LNCaP clone FGC (cell line): ENCODE measurements at places on chromosomes 7 and 10.

GRCh38 chr7:98293746-98294145 lies 12.3 kb downstream of the BRI3 start:
- DNase-seq = no peak

GRCh38 chr7:27134392-27134791 lies 3.8 kb upstream of the HOXA4 start:
- no peak for DNase-seq

DNA sequence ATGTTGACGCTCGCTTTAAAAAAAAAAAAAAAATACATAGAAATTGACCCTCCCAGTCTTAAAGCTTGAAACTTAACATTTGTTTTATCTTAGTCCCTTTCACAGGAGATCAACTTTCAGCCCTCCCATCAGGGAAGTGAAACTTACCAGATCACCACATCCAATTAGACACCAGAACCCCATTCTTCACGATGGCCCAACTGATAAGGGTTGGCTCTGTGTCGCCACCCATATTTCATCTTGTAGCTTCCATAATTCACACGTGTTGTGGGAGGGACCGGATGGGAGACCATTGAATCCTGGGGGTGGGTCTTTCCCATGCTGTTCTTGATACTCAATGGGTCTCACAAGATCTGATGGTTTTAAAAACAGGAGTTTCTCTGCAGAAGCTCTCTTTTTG lies 629.4 kb upstream of the KCND2 start:
- DNase-seq = no peak

DNA sequence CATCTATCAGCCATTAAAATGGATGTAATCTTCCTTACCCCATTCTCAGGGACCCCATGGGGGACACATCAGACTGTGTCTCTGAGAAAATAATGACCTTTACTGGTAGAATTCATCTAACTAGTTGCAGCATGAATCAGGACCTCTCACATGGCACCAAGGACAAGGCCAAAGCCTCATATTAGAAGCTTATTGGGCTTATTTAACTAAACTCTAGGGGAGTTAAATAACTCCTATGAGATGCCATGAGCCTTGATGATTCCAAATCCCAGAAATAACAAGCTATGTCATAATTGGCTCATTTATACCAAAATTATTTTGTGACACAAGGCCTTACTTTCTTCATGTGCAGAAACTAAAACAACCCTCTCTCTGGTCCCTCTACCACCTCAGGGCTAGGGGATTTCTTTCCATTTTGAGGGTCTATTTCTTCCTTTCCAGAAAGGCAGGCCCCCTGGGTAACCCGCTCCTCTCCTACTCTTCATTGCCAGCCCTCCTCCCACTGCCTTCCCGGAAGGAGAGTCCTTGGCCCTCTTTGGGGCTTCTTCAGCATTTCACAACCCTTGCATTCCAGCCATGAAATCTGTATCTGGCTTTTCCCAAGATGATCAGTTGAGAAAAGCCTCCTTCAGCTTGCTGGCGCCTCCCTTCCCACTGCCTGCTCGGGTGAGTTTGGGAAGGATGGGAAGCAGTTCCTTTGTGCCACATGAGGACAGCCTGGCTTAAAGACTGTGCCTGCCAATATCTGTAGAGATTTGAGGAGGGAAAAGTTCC lies 41.8 kb upstream of the TRIM8 start:
- no peak for DNase-seq

DNA sequence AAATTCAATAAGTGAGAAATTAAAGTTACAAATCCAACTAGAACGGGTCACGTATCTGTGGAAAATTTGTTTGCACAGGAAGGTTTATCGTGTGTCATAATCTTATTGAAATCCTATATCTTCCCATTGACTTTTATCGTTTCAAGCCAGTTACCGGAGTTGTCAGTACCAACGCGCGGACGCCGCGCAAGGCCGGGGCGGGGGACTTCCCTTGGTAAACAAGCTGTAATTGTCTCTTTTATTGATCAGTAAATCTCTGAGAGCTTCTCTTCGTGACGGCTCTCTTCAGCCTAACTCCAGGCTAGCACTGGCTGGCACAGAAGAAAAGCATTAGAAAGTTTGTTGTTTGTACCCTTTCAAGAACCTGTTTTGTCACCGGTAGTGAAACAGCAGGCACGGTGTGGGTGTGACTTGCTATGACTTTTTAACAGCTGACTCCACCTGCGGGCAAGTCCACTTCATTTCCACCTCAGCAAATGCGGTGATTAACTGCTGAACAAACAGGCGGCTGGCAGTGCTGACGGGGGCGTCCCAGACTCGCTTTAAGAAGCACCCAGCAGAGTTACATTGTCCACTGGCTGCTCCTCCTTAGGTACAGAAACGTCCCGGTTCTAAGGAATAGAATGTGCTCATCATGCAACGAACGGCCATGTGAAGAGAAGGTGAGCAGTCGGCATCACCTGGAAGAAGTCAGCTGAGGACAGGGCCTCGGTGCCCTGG lies 215.8 kb downstream of the MAD1L1 start:
- DNase-seq = no peak

DNA sequence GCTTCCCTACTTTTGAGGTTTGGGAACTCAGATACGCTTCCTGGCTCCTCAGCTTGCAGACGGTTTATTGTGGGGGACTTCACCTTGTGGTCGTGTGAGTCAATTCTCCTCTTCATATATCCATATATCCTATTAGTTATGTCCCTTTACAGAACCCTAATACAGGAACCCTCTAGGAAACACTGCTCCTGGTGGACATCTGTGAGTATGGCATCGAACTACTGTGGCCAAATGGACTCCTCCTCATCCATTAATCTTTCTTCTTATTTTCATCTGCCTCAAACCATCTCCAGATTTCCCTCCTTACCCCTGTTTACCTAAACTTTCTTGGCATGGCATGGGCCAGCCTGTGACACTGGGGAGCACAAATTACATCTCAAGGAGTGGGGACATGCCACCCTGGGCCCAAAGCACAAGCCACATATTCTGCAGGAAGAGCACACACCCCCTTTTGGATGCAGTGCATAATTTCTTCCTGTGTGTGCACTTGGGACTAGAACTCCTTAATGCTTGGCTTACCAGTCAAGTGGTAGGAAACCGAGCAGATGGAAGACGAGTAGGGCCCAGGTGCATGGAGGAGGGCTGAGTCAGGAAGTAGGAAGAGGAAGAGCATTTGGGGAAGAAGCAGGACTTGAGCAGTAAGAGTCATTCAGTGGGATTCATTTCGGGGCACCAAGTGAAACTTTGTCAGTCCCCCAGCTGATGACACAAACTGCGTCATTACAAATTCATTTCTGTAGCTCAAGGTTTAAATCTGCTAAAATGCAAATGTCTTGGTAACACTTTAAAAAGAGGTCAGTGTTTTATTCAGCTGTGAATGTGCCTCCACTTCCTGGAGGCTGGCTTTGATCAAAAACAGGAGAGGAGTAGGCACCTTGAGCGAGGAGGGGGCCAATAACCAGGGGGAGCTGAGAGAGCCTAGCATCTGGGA lies 80.8 kb upstream of the PLXNA4 start:
- DNase-seq = no peak

GRCh38 chr7:141076377-141076776 lies 2.5 kb downstream of the TMEM178B start:
- DNase-seq = no peak

- no peak for DNase-seq
Observed at GRCh38 chr7:29764227-29764626, 42.1 kb upstream of the WIPF3 start.

GRCh38 chr7:141430455-141431139 lies 120.6 kb upstream of the AGK start:
- no peak for DNase-seq

GRCh38 chr10:118725886-118726500 lies 28.8 kb downstream of the CACUL1 start:
- DNase-seq = peak; percentile 93

DNA sequence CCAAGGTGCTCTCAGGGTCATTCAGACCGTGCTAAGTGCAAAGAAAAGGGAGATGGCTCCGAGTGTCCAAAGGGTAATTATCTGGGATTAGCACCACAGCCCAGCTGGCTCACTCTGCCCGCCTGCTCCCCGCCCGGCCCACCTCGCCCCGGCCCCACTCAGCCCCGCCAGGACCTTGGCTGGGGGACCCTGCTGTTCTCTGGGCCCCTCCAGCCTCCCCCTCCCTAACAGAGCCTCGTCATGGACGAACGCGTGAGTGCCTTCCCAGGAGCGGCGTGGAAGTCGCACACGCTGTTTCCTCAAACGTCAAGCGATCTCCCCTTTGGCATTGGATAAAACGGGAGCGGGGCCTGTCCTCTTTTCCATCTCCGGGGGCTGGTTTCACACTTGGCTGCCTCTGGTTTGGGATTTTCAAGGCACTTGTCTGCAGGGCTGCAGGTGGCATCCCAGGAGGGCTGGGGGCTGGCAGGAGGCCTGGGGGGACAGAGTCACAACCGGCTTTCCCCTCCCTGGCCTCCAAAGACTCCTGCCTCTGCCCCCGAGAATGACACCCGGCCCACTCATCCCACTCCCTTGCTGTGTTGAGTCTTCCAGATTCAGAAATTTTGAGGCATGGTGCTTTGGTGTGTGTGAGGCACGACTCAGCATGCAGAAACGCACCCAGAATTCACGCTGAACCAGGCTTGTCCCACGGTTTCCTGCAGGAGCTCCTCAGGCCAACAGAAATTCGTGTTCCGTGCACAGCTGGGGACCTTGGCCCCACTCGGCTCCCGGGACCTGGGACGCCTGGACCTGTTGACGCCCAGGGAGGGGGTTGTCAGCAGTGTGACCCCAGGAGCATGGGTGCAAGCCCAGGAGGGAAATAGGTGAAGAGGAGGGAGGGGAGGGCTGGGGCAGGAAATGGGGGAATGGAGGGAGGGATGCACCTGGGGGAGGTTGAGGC lies 110.0 kb downstream of the PDGFA start:
- no peak for DNase-seq

DNA sequence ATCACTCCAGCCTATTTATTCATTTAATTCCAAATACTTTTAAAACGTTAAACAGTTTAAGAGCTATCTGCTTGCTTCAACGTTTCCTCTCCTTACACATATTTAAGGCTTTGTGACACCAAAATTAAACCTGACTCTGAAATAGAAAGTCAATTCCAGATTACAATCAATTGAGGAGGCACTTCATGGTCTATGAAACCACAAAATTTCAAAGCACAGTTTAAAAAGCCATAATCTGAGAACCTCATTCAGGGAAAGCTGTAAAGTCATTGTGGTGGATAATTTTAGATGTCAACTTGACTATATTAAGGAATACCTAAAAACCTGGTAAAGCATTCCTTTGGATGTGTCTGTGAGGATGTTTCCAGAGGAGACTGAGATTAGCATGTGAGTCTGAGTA lies 6.2 kb downstream of the SNX13 start:
- no peak for DNase-seq

DNA sequence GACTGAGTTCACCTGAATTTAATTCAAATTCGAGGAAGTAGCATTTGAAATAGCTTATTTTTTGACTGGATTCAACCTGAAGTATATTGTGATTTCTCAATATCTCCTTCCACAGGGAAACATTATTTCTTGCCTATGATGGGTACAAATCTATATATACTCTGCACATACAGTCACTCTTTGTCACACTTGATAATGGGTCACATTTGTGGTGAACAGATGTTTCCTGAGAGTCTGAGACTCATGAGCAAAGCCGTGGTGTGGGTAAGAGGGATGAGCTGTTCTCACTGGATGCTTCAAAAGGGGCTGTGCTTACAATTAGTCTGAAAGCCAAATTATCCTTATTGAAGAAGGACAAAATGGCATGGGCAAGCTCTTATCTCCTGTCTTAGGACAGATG lies 18.0 kb upstream of the TBXAS1 start:
- DNase-seq = no peak

GRCh38 chr7:131221061-131221460 lies 106.6 kb upstream of the MKLN1 start:
- no peak for DNase-seq

DNA sequence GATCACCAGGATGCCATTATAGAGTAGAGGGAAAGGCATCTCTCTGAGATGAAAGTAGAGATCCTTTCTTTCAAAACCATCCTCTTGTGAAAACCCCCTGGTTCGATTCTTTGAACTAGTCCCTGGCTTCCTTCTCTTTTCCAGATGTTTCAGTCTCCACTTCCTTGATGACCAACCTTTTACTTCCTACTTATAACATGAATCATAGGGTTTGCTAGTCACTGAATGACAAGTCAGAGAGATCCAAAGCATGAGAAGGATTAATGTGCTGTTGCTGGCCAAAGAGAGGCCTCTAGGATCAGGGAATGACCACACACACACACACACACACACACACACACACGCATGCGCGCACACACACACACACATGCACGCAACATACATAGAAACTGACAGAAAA lies 161.1 kb upstream of the FRMD4A start:
- no peak for DNase-seq

GRCh38 chr7:117645481-117646165 lies 165.8 kb downstream of the CFTR start:
- no peak for DNase-seq

DNA sequence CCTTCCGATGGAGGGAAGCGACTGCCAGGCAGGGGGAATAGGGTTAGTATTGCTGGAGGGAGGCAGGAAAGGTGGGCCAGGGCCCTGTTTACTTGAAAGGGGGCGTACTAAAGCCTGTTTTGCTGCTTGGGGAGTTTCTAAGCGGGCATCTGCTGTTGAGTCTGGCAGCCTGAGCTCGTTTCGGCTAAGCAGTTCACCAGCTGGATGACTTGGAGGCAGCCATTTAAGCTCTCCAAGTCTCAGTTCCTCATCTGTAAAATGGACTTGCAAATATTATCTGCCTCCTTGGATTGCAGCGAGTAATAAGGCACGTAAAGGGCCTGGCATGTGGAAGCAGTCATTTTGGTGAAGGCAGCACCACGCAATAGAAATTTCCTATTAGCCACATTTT lies 44.0 kb downstream of the LDB3 start:
- DNase-seq = no peak

- no peak for DNase-seq
Observed at GRCh38 chr10:129548600-129548999, 81.6 kb downstream of the MGMT start.

GRCh38 chr10:8468477-8468876 lies 414.0 kb downstream of the GATA3 start:
- no peak for DNase-seq

DNA sequence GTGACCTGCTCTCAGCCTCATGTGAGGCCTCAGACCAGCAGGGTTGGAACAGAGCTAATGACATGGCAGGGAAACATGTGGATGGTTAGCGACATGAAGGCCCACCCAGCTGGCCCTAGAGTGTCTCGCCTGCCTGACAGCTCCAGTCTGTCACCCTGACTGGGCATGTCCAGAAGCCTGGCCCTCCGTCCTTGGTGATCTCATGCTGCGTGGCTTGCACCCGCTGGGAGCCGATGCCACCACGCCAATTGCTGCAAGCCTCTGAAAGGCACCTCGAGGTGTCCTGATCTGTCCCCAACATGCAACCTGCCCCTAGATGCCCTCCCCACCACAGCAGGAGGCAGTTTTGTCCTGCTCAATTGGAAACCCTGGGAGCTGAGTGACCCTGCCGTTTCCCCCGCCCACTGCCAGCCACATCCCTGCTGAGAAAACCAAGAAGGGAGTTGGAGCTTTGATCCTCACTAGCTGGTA lies 27.8 kb upstream of the RET start:
- DNase-seq = no peak

DNA sequence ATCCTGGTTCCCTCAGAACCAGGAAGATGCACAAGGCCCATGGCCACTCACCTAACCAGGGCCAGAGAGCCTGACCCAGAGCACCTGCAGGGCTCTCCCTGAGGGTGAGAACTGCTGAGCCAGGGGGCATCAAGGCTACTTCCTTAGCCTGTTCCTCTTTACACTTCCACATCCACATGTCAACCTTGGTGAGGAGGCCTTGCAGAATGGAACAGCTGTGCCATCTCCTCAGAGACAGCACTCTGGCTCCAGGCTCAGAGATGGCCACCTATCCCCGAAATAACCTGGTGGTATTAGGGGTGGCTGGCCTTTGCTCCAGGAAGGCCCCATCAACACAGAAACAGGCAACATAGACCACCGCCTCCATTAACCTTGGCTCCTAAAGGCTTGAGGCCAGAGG lies 473.0 kb downstream of the RPS24 start:
- no peak for DNase-seq
